ENCODE measurements at places on chromosomes 3 and 15. TPM values are rescaled to one million over a fixed set of nuclear protein-coding genes. Genes with fewer than 3 reads are reported as not detected.

Gene SI
- total RNA-seq: not detected

Gene FILIP1L
- total RNA-seq: 39.3 TPM

Gene SOX14
- total RNA-seq: not detected

Gene ABHD10
- total RNA-seq: 59.0 TPM

Gene HPS3
- 5.2 TPM for total RNA-seq

Gene ATP13A4
- 0.11 TPM for total RNA-seq

GRCh38 chr3:189557824-189558223 lies 73.4 kb upstream of the TP63 start:
- DNase-seq: no peak

- DNase-seq: no peak
Measured at GRCh38 chr3:11591002-11591355, 52.7 kb downstream of the VGLL4 start.

- no peak for DNase-seq
Measured at GRCh38 chr15:77821959-77822256, 189.2 kb upstream of the LINGO1 start.

DNA sequence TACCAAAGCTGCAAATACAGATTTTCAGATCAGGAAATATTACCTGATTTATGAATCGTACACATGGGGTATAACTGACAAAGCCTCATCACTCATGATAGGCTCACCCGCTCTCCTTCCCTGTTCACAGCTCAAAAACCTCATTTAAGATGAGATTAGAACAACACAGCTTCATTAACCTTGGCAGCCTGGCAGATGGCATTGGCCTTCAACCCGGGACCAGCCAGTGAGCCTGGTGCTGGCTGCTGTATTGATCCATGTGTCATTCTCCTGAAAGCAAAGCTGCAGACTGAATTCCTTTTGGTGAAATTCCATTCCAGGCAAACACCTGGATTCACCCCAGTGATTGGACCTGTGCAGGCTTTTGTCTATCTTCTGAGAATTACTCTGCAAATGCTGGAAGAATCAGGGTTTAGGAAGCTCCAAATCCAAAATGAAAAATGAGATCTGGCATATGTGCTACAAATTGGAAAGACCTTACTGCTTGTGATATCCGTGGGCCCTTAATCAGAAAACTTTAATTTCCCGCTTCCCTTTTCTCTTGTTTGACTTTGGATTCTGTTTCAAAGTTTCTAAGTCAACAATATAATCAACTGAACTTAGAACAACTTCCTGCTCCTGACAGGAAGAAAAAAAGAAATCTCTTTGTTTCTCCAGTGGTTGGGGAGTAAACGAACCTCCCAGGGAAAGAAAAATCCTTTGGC lies 189.1 kb upstream of the KBTBD8 start:
- DNase-seq: no peak

DNA sequence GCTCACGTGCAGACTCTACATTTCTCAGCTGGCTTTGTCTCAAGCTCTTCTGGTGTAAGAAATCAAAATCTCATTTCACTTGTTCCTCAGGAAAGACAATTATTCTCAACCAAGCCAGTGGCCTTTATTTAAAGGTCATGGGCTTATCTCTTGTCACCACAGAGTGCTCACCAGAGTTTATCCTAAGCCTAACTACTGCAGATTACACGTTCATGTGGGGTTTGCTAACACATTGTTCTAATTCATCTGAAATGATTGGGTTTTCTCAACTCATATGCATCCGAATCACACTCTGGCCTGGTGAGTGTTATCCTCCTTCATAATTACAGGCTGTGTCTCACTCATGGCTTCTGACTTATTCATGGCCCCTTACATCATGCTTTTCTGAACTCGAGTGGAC lies 83.3 kb upstream of the TSC22D2 start:
- DNase-seq: no peak

All from Right ventricle myocardium superior (tissue), 1 donor.